Activated CD8-positive, alpha-beta memory T cell treated with anti-CD3 and anti-CD28 coated beads, Interleukin-2, amount 50 U/mL, for 4 hours (primary cell): ENCODE measurements at places on chromosomes 3 and 15.

- no peak for DNase-seq
Observed at GRCh38 chr3:79094654-79095053, 673.1 kb downstream of the ROBO1 start.

- DNase-seq, result no peak
Observed at GRCh38 chr3:39479701-39480414, 12.4 kb downstream of the MOBP start.

DNA sequence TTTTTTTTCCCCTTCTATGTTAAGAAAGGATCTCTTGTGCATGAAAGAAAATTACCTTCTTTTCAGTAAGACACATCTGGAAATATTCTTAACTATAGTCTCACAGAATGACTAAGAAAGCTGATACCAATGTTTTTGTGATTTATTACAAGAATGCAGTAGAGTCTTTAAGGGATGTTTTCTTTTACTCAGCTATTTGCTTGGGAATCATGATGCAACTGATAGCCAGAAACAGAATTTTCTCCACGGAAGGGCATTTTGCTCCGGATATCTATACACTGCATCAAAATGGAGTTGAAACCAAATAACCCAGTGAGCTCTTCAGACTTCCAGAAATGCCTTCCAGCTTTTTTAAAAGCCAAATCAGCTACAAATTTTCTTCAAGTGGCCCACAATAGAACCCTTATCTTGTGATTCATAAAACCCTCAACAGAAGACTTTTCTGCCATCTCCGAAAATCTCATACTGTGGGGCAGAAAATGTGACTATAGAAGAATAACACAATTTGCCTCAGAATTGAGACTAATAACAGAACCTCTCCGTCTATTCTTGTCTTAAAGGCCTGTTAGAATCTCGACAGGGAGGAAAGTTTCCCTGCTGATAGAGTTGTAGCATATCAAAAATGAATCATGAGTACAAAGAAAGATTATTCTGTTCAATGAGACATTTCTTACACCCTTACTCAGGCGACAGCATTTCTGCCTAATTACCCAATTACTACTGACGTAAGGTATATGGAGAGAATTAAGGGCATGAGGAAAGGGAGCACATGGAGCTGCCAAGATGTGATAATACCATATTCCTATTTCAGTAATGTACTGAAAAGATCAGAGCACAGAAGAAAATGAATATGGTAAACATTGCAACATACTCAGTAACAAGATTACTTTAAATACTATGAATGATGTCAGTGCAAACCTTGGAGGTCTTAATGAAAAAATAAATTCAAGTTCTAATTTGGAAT is 900.1 kb downstream of the ROBO1 start:
- no peak for DNase-seq

DNA sequence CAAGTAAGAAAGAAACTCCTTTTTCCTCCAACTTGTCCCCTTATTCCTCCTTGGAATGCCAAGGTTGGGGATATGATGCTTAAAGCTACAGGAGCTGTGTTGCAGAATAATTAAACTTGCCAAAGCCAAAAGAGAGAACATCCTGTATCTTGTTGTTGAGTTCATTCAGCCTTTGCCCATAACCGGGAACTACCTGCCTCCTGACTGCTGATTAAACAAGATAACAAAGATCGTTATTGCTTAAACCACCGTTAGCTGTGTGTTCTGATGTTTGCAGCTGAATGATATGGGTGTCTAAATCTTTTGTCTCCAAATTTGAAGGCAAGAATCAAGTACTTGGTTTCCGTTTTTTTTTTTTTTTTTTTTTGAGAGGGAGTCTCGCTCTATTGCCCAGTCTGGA is 61.5 kb downstream of the DPPA2 start:
- DNase-seq, result no peak

- DNase-seq, result no peak
Observed at GRCh38 chr3:161550491-161551195, 54.0 kb downstream of the OTOL1 start.
